ENCODE measurements at places on chromosomes 3 and 15. TPM values are rescaled to one million over a fixed set of nuclear protein-coding genes. Genes with fewer than 3 reads are reported as not detected.
A peak's percentile ranks its signal among the peaks of the same experiment; 100 is the strongest.

DNA sequence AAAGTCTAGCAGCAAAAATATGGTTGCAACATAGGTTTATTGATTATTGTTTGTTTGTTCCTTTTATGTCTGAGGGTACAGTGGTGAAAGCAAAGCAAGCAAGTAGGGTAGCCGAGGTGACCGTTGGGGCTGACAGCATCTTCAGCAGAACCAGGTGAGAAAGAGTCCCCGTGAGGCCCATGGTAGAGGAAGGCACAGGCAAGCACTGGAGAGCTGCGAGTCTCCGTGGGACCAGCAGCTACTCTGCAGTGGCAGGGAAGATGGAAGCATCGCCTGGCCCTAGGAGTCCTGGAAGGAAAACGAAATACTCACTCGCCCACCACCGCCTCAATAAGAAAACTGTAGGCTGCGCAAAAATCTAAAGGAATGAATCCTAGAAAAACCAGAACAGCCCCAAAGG is 25.3 kb upstream of the GABRA5 start:
- H3K4me1 ChIP-seq: no peaks in the 10 kb centered on the region
- no peak overlapping the region for H3K4me3 ChIP-seq

DNA sequence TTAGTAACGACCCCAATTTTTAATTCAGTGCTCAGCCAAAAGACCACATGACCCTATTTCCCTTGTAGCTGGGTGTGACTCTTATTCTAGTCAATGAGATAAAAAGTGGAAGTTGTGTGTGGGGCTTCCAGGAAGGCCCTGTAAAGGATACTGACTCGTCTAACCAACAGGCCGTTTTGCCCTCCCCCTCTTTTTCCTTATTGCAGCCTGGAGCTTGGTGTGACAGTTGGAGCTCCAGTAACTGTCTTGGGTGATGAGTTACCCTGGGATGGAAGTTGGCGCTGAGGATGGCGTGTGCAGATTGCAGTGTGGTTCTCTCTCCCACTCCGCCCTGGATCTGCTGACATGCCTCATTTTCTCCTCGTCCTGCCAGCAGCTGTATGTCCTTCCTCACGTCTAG is 209.3 kb upstream of the PROK2 start:
- no peaks in the 10 kb centered on the region for H3K27me3 ChIP-seq
- no peaks in the 10 kb centered on the region for H3K4me1 ChIP-seq
- DNase-seq: no peak
- H3K27ac ChIP-seq: no peak overlapping the region

DNA sequence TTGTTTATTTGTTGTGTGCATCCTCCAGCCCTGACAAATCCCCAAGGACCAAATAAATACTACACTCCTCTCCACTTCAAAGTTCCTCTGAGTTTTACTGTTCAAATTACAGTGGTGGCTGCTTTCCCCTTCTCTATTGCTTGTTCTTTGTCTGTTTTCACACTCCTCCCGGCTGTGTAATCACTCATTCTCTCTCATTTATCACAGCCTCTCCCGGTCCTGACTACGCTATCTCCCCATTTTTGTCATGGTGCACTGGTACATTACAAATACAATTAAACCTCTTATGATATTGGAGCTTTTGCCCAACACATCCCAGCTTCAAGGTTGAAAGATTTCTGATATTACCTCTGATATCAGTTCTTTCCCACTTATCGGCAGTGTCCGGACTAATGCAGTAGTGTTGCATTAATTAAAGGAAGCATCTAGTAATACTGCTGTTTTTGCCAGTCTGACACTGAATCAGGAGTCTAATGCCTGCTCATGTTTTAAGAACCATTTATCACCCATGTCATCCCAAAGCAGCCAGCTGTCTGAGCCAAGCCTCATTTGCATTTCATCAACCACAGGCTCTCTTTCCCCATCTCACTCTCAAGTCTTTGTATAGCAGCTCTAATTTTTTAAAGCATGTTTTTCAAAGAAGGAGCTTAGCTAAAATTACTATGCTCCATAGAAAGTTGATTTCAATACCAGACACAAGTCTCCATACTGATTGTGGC is 740.5 kb downstream of the ROBO2 start:
- no peak overlapping the region for H3K4me3 ChIP-seq
- no peak overlapping the region for H3K27ac ChIP-seq
- no peaks in the 10 kb centered on the region for H3K27me3 ChIP-seq
- no peaks in the 10 kb centered on the region for H3K4me1 ChIP-seq
- H3K36me3 ChIP-seq: no peaks in the 10 kb centered on the region

COPS2 gene
- total RNA-seq: 85.4 TPM

- H3K4me3 ChIP-seq: no peak overlapping the region
- DNase-seq: no peak
- H3K4me1 ChIP-seq: no peaks in the 10 kb centered on the region
- no peaks in the 10 kb centered on the region for H3K27me3 ChIP-seq
- no peak overlapping the region for H3K27ac ChIP-seq
These were observed 71.0 kb downstream of the ARHGEF26 start for GRCh38 chr3:154192225-154192624.

DNA sequence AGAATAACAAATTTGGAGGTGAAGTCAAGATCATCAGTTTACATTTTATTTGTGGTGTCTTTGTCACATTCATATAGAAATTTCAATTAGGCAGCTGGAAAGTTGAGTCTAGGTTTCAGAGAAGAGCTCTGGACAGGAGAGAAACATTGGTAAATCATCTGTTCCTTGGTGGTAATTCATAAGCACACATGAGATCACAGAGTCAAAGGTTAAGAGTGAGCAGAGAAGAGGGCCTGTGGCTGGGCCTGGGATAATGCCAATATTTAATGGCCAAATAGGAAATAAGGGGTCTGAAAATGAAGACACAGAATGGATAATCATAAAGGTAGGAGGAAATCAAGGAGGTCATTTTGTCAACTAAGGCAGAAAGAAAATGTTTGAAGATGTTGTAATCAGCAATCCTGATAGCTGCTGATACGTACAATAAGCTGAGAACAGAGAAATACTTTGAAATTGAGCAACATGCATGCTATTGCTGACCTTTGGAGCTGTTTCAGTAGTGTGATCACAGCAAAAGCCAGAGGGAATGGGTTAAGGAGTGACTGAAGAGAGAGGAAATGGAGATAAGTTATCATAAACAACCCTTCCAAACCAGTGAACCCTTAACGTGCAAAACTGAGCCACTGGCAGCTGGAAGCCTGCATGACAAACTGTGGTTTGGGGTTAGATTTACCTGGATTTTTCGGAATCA is 692.8 kb downstream of the AGBL1 start:
- peaks cover 27% of the 10 kb centered on the region for H3K4me1 ChIP-seq
- peak; percentile 74 for DNase-seq
- no peak overlapping the region for H3K4me3 ChIP-seq
- no peaks in the 10 kb centered on the region for H3K36me3 ChIP-seq
- no peaks in the 10 kb centered on the region for H3K27me3 ChIP-seq
- H3K27ac ChIP-seq: peak overlapping the region; percentile 45

DNA sequence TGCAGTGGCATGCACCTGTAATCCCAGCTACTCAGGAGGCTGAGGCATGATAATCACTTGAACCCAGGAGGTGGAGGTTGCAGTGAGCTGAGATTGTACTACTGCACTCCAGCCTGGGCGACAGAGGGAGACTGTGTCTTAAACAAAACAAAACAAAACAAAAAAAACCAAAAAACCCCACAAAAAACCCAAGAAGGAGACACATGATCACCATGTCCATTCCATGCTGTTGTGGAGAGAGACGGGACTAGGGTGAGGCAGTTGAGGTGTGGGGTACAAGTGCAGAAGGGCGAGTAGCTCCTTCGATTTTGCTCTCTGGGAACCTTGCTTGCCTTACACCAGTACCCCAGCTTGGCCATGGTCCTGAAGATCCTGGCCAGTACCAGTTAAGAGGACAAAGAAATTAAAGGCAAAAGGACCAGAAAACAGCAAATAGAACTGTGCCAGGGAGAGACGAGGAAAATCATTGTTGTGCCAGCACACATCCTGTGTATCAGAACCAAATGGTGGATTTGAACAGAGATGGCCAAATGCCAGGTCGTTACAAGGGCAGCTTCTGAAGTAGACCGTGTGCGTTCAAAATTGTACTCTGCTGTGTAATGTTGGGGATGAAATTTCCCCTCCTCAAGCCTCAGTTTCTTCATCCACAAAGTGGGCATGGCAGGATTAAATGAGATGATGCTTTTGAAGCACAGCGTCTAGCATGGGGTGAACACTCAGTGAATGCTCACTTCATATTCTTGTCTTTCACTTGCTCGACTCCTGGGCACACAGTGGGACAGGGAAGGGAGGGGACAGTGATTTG is 42.9 kb upstream of the CTSH start:
- no peaks in the 10 kb centered on the region for H3K27me3 ChIP-seq
- H3K27ac ChIP-seq: peak overlapping the region; percentile 76
- H3K36me3 ChIP-seq: no peaks in the 10 kb centered on the region
- peaks cover 12% of the 10 kb centered on the region for H3K4me1 ChIP-seq

GRCh38 chr3:6717026-6717943 is 143.6 kb upstream of the GRM7 start:
- H3K4me3 ChIP-seq: no peak overlapping the region
- H3K27ac ChIP-seq: no peak overlapping the region

- H3K27ac ChIP-seq: no peak overlapping the region
- no peaks in the 10 kb centered on the region for H3K36me3 ChIP-seq
- no peaks in the 10 kb centered on the region for H3K27me3 ChIP-seq
- H3K4me1 ChIP-seq: no peaks in the 10 kb centered on the region
These were observed 158.3 kb downstream of the SLCO3A1 start for GRCh38 chr15:92011611-92012367.

DNA sequence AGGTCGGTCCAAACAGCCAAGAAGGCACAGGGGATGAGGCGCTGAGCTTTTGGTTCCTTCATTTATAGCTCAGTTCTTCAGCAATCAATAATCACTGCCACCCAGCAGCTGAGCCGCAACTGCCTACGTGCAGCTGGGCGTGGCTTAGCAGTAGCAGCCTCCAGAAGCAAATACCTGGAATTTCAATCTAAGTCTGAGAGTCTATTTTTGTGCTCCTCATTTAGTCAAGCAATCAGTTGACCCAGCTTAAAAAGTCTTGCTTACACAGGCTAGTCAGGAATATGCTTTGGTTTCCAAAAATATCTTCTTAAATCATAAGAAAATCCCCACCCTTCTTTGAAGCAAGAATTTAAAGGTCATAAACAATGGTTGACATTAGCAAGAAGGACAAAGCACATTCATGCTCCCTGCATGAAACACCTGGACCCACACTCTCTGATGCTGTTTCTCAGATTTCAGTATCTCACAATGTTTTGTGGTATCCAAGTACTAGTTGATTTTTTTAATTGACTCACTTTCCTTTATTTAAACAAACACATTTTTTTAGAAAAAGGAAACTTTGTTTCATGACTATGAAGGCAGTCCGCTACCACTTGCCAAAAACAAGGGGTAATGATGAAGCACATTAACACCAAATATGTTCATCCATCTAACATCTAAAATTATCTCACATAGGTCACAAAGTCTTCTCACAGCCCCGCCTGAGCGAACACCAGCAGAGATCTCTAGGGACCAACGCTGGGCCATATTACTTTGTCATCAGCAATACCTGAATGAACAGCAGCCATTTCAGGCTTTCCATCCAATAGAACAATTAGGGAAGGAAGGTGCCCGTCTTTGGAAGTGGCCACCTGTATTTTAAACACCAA is 106.1 kb downstream of the OXNAD1 start:
- H3K27ac ChIP-seq: peak overlapping the region; percentile 51
- H3K4me1 ChIP-seq: peaks cover 36% of the 10 kb centered on the region
- no peaks in the 10 kb centered on the region for H3K36me3 ChIP-seq
- peak; percentile 45 for DNase-seq

DNA sequence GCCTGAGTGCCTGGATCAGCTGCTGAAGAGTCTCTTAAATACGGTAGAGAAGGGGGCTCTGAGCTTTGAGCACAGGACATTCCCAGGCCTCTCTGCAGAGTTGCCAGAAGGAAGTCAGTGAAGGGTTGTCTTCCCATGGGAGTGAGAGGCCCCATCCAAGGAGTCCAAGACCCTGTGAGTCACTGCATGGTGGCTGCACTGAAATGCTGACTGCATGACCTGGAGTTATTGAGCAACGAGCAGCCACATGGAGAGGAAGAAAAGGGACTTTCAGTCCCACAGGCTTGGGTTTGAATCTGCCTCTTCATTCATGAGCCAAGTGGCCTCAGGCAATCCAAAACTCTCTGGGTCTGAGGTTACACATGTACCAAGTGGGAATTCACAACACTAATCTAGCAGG is 69.6 kb upstream of the RASGRF1 start:
- no peaks in the 10 kb centered on the region for H3K27me3 ChIP-seq
- no peak overlapping the region for H3K4me3 ChIP-seq
- no peaks in the 10 kb centered on the region for H3K4me1 ChIP-seq
- no peak for DNase-seq
- H3K27ac ChIP-seq: no peak overlapping the region
- no peaks in the 10 kb centered on the region for H3K36me3 ChIP-seq

OIP5 gene
- 23.4 TPM for total RNA-seq

GABRR3 gene
- not detected for total RNA-seq

GRCh38 chr3:135973841-135974240 is 8.3 kb downstream of the PPP2R3A start:
- H3K27me3 ChIP-seq: no peaks in the 10 kb centered on the region
- no peaks in the 10 kb centered on the region for H3K36me3 ChIP-seq
- no peak overlapping the region for H3K4me3 ChIP-seq

GRCh38 chr15:89693091-89693490 is 2.5 kb downstream of the WDR93 start:
- H3K27me3 ChIP-seq: no peaks in the 10 kb centered on the region
- DNase-seq: no peak
- no peak overlapping the region for H3K27ac ChIP-seq
- no peak overlapping the region for H3K4me3 ChIP-seq

GRCh38 chr15:43954181-43954621 is 127.4 kb downstream of the WDR76 start:
- no peaks in the 10 kb centered on the region for H3K27me3 ChIP-seq
- no peak overlapping the region for H3K4me3 ChIP-seq
- DNase-seq: no peak
- no peaks in the 10 kb centered on the region for H3K36me3 ChIP-seq
- H3K4me1 ChIP-seq: no peaks in the 10 kb centered on the region

IGSF10 gene
- total RNA-seq: 2.6 TPM

- no peaks in the 10 kb centered on the region for H3K4me1 ChIP-seq
- H3K27me3 ChIP-seq: no peaks in the 10 kb centered on the region
- H3K4me3 ChIP-seq: no peak overlapping the region
- H3K36me3 ChIP-seq: no peaks in the 10 kb centered on the region
- no peak overlapping the region for H3K27ac ChIP-seq
These were observed 42.5 kb upstream of the MME start for GRCh38 chr3:155037508-155038202.

GABRG3 gene
- total RNA-seq: not detected

GRCh38 chr3:183386651-183387050 is 41.8 kb downstream of the MCF2L2 start:
- H3K4me3 ChIP-seq: no peak overlapping the region
- DNase-seq: no peak
- H3K4me1 ChIP-seq: 0 out of 2 replicates have a peak, but pooled peaks cover 3% of the 10 kb centered on the region
- no peaks in the 10 kb centered on the region for H3K36me3 ChIP-seq
- no peaks in the 10 kb centered on the region for H3K27me3 ChIP-seq
